ENCODE measurements at places on chromosomes 2 and 18.

DNA sequence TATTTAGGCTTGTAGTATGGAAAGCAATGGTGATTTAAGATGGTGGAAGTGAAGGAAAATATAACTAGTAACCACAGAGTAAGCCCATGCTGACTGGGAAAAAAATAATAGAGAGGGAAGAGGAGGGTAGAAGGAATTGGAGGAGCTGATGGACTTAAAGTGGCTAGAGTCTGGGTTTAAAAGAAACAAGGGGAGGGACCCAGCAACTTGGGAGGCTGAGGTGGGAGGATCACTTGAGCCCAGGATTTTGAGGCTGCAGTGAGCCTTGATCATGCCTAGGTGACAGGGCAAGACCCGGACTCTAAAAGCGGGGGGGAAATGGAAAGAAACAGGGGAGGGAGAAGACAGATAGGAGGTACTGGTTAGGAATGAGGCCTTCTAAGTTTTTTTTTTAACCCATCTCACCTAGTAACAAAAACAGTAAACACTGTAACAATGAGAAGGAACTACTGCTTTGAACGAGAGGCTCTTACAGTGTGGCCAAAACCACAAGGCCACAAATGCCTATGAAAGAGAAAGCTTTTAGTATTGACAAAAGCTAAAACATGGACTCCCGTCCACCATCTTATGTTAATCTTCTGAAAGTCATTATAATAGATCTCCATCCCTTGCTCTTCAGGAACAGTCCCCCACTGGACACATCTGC, 26.6 kb downstream of the METTL8 start:
- DNase-seq = no peak

GRCh38 chr18:14031053-14031452, 101.2 kb downstream of the ZNF519 start:
- no peak for DNase-seq

DNA sequence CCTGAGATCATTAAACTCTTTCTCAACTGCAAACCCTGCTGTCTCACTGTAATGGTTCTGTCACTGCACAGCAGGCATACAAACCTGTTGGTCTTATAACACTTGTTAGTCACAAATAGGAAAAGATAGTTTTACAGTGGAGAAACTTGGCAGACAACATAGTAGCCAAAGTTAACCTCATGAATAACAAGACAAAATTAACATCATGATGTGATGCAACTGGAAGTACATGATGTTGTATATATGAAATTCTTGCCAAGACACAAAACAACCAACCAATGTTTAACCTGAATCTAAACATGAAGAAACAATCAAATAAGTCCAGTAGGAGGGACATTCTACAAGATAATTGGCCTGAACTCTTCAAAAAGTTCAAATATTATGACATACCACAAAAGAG, 189.3 kb downstream of the RNF152 start:
- DNase-seq = no peak

DNA sequence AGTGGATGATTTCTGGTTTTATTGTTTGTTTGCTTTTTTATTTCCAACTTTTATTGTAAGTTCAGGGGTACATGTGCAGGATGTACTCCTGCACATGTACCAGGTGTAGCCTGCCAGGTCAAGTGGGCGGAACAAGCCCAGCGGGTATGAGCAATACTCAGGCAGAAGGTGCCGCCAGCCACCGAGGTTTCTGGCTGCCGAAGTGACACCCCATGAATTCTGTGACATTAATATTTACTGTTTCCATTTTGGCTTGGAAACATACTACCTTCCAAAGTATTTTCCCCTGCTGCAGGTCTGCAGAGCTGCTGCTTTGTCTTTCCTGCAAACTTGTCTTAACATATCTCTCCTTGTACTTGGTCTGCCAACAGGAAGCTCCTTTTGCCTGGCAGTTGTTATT, 78.5 kb downstream of the PTPN4 start:
- DNase-seq = no peak

DNA sequence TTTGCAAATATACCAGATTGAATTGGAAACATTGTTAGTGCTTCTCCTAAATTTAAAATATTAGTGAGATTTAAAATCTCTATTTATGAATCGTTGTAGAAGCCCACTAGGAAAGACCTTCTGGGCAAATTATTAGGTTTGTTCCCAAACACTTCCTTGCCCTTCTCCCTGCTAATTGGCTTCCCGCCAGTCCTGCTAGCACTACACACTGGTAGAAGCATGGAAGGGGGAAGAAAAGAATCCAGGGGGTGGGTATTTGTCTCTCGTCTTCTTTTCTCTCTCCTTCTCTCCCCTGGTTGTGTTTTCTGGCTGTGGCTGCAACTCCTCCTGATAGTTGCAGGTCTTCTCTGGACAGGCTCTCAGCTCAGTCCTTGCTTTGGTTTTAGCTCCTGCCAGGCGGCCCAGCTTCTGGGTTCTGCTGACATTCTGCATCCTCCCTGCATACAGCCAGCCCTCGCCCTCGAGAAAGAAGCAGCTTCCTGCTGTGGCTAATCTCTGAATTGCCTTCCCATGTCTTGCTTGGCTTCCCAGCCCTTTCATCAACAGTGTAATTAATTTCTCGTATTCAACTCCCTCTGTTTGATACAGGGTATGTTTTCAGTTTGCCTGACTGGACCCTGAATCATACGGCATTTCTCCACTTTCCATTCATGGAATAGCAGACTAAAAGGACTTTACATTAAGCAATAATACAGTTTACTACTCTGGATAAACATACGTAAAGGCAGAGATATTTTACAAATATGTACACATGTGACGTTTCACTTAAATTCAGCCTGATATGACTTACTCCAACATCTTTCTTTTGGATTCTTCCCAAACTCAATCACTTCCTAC, 6.9 kb upstream of the PARD3B start:
- no peak for DNase-seq

DNA sequence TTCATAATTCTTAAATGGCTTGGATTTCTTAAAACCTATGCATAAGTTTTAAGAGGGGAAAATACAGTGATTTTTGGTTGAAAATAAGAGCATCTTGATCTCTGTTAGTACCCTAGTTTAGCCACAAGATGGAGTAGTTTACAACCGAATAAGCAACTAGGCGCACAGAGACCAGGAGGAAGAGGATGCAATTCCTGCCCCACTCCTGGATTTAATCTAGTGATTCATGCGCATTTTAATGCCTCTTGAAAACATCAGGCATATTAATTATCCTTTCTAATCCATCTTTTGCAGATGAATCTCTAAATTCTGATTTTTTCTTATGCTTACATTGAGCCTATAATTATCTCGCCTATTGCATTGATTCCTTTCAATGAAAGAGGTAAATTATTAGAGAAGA, 76.7 kb downstream of the MRPS9 start:
- no peak for DNase-seq

DNA sequence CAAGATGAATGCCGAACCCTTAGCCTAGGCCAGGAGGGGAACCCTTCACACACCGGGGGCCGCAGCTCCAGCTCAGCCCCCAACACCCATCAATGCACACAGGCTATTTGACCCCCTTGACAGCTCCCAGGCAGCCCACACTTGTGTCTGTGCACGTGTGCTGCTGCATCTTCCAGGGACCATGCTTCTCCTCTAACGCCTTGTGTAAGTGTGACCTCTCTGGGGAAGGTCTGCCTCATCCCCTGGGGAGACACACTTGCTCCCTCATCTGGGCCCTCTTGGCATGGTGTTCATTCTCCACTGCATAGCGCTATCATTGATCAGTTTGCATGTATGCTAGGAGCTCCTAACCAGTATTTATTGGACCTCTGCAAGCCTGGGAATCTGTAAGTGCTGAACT, 120.0 kb upstream of the FHL2 start:
- no peak for DNase-seq

DNA sequence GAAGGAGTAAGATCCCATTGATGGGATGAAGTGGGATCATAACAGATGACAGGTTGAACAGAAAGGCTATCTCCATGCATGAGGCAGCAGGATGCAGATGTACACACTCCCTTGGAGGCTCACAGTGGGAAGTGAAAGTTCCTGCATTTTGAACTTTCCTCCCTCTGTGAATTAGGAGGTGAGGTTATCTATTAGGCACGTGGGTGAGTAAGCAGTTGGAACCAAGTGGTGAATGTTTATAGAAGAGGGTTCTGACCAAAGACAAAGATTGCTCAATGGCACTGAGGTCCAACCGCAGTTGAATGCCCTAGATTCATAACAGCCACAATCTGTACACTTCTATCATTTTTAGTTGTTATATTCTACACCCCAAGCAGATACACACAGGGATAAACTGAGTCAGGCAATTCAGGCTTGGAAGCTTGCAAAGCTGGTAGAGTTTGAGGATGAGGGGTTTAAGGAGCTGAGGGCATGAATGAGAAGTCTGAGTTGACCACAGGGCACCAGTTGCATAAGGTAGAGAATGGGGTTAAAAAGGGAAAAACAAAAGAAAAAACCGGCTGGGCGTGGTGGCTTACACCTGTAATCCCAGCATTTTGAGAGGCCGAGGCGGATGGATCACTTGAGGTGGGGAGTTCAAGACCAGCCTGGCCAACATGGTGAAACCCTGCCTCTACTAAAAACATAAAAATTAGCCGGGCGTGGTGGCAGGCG, 7.1 kb upstream of the KCMF1 start:
- DNase-seq = no peak

- DNase-seq = no peak
Measured at GRCh38 chr2:67281101-67281500, 116.0 kb upstream of the ETAA1 start.

- DNase-seq = no peak
Measured at GRCh38 chr2:118577202-118577601, 270.2 kb downstream of the EN1 start.

- DNase-seq = no peak
Measured at GRCh38 chr2:96239745-96240264, 26.0 kb downstream of the TMEM127 start.

DNA sequence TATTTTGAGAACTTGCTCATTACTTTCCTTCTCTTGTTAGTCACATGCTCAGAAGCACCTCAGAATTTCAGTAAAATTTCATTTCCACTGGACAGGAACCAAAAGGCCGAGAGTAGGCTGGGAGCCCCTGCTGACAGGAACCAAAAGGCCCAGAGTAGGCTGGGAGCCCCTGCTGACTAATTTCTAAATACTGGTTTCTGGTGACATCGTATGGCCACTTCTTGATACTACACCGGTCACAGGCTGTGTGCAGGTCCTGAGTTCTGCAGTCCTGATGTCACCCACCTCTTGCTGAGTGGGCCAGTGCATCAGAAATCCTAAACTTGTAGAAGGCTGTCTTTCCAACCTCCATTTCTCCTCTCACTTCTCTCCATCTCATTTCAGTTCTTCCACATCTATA, 17.7 kb upstream of the EN1 start:
- DNase-seq = no peak

DNA sequence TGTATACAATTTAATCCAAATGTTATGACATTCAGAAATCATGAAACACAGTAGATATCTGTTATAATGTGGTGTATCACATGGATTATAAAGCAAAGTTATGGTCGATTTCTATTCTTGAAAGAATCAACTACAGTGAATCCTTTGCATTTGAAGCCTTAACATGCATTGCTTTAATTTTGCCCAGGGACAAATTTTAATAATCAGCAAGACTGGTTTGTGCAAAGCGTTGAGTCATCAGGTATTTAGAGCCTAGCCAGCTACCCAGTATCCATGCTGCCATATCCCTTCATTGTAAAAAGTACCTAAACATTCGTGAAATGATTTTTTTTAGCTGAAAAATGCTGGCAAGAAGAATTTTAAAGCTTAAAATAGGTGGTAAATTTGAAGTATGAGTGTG, 8.9 kb upstream of the SPDYA start:
- no peak for DNase-seq

DNA sequence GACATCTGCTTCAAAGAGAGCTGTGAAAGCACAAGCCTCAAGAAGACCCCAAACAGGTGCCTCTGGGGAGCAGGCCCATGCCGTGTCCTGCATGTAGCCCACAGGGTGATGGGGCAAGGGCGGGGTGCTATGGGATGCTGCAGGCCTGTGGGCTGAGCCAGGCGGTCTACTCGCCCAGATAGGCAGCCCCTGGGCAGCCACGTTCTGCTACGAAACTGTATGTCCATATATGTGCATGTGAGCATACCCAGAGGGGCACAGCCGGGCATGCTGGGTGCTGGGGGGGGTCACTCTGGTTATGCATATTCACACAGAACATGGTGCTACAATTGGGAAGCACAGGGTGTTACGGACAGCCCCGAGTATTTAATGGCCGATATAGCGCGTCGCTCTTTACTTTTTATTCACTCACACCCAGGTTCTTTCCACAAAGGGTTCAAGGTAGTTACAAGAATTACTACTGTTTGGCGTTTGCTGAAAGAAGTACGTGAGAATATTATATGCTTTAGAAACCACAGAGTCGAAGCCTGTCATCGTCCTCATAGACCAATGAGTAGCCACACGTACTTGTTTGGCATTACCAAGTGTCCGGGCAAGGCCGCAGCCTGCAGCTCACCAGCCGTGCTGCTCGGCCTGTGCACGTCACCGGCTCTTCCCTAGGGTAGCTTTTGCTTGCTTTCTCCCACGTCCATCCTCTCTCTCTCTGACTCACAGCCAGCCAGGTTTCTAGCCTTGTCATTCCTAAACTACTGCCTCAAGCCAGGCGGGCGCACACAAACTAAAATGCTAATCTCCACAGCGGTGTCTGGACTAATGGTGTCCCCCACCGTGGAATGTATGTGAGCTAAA, 14.4 kb downstream of the MTERF4 start:
- no peak for DNase-seq

DNA sequence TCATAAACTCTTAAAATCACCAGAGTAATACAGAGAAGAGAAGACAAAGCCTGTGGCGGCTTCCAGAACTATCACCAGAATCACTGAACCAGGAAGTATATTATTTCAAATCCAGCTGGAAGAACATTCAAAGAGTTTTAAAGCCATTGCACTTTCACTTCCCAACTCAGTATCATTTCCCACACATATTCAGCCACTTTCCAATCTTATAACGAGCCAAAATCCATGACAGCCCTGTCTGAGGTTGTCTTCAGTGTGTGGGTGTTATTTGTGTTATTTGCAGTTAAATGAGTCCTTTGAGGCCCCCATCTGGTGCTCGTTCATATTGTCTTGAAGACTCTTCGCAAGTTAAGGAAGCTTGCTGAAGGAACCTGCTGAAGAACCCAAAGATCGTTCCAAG, 559.9 kb downstream of the TSN start:
- no peak for DNase-seq
